NCI-H526 (cell line): ENCODE measurements at places on chromosomes 5 and 9.

DNA sequence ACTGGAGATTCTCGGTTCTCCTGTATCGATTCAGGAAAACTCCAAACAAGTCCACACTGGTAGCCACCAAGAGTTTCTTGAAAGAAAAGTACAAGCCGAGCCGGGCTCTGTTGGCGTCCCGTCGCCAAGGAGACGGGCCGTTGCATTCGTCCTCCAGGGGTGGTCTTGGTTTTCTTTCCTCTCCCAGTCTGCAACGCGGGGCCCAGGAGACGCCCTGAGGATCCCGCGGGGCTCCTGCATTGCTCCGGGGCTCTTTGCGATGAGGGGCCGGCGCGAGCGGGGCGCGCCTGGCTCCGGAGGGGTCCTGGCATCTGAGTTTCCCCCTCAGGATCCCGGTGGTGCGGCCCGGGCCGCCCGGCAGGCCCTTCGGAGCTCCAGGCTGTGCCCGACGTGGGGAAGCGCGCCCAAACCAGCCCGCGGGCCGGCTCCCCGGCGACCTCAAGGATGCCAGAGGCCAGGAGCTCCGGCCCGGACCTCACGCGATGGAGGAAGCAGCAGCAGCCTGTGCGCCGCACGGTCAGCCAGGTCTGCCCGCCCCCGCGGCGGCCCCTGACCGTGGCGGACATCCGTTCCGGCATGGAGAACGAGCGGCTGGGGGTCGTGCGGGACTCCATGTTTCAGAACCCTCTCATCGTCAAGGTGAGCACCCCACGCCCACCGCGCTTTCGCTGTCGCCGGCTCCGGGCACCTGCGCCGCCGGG lies at the start of gene CFAP77:
TSS of gene CFAP77 (plus strand) at position 384 of the 701 bp plus-strand sequence. CDS start at position 445, 61 bp downstream.
- peak; percentile 46 for DNase-seq

GRCh38 chr9:77731930-77732329 lies 83.8 kb upstream of the GNA14 start:
- DNase-seq = peak; percentile 14

- no peak for DNase-seq
Measured at GRCh38 chr9:117169089-117169621, 245.7 kb downstream of the ASTN2 start.

DNA sequence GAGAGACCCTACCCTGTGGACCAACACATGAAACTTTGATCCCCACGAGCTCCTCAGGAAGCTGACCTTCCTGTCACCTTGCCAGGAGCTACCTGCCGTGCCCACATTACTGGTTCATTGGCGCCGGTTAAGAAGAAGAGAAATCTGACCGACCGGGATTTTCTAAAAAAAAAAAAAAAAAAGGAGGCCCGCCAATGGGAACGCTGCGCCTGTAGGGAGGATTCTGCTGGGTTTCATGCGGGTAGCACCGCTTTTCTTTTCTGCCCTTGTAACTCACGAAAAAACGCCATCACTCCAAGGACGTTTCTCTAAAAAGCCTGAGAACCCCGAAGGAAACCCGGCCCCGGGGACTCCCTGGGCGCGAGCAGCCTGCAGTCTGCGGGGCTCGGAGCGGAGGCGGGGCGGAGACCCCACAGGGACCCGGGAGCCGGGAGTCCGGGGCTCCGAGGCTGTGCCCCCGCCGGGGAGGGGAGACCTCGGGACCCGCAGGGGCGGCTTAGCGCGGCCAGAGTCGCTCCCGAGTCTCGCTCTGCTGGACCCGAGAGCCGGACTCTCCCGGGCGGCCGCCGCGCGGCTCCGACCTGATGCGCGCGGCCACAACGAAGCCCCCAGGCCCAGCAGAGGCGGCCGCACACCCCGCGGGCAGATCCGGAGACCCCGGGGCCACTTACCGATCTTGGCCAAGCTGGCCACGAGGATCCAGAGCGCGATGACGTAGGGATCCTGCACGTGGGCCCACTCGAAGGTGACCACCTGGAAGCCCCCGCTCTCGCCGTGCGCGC lies 617 bp downstream of the SLC9A3 start:
- no peak for DNase-seq

- no peak for DNase-seq
Measured at GRCh38 chr9:75013735-75014134, 14.4 kb downstream of the CARNMT1 start.

- no peak for DNase-seq
Measured at GRCh38 chr5:11429254-11429653, 475.0 kb downstream of the CTNND2 start.

DNA sequence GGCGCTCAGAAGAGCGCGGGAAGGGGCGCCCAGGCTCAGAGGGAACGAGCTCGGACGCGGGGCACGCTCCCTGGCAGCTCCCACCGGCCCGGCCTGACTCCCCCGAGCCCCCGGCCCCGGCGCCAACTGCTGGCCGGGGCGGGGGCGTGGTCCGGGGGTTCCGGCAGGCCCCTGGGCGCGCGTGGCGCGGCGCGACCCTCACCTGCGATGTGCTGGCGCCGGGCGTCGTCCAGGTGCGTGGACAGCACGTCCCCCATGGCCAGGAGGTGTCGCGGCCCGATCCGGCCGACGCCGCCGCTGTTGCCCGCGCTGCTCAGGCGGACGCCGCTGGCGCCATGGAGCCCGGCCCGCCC lies 43.5 kb upstream of the STXBP1 start:
- no peak for DNase-seq

DNA sequence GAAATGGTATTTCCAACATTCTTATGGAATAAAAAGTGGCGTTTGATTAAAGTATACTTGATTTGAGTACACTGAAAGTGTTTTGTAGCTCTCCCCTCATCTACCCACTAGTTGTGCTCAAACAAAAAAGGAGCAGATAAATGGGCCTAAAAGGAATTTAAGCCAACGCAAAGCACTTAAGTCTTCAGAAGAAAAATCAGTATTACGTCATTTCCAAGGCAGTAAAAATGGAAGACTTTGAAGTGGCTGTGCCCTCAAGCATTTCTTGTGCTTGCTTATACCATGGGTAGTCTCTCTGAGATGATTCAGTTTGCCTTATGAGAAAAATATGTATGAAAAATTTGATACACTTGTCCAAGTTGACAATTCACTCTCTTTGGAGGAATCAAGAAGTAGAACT lies 279.9 kb upstream of the CD180 start:
- DNase-seq = no peak

DNA sequence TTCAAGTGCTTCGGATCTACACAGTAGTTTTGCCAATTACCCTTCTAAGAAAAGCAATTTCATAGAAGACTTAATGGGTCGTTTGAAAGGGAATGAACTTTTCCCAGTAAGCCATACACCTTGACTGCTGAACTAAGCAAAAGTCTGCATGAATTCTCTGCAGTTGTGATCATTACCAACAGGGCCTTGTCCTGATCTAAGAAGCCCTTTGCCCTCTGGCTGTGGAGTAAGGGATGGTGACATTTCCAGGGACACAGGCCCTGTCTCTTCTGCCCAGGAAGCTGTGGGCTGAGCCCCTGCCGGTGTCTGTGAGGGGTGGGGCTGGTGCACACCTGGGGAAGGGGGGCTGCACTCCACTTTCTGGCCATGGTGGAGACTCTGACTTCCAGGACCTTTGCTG lies 30.5 kb downstream of the ZDHHC11 start:
- DNase-seq = no peak

- no peak for DNase-seq
Measured at GRCh38 chr9:115690786-115691496, 462.6 kb upstream of the PAPPA start.

GRCh38 chr5:6066016-6066415 lies 312.3 kb downstream of the MED10 start:
- no peak for DNase-seq

DNA sequence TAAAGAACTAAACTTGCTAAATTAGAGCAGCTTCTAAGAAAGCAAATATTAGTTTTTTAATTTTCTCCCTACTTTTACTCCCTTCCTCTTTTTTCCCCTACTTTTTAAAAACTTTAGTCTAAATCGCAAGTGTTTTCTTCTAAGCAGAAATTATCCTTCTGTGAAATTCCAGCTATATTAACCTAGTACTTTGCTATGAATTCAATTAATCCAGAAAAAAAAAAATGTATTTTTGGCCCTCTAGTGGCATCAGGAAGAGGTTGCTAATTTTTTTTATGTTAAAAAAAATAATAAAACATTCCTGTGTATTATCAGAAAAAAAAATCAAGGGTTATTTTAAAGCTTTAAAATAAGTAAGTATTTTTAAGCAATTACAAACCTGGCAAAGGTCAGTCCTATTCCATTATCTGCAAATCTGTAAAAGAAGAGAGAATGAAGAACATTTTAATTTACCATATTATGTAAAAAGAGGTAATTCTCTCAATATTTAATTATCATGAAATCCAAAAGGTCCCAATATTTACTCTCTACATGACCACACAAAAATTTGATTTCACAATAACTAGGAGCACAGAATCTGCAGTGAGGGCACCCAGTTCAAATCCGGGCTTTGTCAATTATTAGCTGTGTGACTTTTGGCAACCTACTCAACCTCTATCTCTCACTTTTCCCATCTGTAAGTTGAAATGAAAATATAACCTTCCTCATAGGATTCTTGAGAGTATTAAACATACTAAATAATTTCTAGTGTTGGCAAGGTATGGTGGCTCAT lies 52.0 kb downstream of the CEMIP2 start:
- DNase-seq = no peak

- no peak for DNase-seq
Measured at GRCh38 chr9:77944556-77945243, 86.9 kb downstream of the GNAQ start.

DNA sequence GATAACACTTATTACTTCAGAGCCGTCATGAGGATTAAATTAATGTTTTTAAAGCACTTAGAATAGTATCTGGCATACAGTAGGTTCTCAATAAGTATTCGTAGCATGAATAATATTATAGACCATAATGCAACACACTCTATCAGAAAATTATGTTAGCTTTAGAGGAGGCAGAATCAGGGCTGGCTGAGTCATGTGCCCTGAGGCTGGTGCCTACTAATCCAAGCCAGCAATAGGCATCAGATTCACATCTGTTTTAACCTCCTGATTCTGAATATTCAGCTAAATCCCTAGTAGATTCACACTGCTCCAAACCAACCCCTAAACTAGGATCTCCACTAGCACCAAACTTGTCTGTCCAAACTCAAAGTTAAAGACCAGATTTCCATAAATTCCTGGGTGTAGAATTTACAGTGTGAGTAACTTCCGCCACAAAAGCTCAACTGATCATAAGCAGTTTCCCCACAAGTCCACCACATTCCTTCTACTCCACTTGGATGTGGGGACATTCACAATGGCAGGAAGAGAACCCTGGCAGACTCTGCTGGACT lies 170.0 kb upstream of the DAPK1 start:
- no peak for DNase-seq

GRCh38 chr5:67805666-67806348 lies 409.7 kb upstream of the PIK3R1 start:
- no peak for DNase-seq

GRCh38 chr9:136962701-136963248 lies 10.7 kb downstream of the LCN12 start:
- DNase-seq = no peak

DNA sequence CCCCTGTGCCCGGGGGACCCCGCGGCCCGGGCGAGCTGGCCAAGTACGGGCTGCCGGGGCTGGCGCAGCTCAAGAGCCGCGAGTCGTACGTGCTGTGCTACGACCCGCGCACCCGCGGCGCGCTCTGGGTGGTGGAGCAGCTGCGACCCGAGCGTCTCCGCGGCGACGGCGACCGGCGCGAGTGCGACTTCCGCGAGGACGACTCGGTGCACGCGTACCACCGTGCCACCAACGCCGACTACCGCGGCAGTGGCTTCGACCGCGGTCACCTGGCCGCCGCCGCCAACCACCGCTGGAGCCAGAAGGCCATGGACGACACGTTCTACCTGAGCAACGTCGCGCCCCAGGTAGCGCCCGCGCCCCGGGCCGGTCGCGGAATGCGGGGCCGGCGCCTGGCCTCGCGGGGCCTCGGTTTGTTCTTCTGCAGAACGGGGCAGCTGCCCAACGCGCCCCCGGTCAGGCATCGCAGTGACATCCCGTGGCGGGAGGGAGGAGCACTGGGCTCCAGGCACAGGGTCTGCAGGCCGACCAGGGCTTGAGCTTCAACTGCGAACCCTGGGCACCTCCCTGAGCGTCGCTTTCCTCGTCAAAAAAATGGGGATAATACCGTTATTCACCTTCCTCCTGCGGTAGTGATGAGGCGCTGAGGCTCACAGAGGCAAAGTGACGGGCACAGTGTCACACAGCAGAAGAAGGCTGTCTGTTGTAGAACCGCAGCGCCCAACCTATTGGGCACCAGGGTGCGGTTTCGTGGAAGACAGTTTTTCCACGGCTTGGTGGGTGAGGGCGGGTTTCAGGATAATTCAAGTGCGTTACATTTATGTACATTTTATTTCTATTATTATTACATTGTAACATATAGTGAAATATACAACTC lies 777 bp downstream of the ENDOG start:
- DNase-seq = peak; percentile 49

DNA sequence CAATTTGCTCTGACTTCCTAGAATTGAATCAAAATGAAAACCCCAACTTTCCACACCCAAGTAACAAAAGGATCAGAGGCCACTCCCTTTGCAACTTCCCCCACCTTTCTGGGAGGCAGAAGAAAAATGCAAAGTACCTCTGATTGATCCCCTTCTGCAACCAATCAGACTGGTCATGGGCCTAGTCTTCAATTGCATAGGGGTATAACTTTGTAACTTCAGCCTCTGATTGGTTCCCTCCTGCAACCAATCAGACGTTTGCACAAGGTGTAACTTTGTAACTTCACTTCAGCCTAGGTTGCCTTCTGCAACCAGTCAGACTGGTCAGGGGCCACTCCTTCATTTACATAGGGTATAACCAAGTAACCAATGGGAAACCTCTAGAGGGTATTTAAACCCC lies 38.3 kb upstream of the CNOT6 start:
- no peak for DNase-seq

GRCh38 chr5:176695073-176695472 lies 47.8 kb downstream of the TSPAN17 start:
- DNase-seq = no peak

GRCh38 chr5:172299916-172300439 lies 16.4 kb upstream of the UBTD2 start:
- no peak for DNase-seq

GRCh38 chr5:158874343-158874742 lies 225.4 kb downstream of the EBF1 start:
- DNase-seq = peak; percentile 70

DNA sequence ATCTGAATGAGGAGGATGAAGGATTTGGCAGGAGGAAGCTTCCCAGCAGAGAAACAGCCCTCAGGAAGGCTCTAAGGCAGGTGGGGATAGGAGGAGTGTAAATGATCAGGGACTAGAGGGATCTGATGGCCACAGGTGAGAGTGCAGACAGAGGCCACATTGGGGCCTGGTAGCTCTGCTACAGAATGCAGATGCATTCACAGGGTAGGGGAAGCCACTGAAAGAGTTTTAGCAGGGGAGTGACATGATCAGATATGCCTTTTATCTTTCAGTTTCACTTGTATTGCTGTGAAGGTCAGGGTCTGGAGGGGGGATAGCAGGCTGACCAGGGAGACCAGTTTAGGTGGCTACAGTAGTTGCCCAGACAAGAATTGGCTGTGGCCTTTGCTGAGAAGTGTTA lies 3.0 kb downstream of the TXNDC15 start:
- no peak for DNase-seq

DNA sequence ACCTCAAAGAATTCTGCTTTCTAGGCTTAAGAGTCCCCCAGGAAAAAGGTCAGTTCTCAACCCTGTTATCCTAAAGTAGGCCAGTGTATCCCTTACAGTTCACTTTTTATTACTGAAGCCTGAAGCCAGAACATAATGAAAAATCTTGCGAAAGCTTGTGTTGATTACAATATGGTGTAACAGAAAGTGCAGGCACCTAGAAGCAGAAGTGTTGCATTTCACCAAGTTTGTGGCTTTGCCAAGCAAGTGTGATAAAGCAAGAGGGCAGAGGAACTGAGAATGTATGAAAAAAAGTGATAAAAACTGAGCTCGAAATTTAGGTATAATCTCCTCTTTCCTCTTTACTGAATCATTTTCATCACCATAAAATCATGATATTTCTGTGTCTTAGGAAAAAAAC lies 26.2 kb downstream of the AGTPBP1 start:
- no peak for DNase-seq
